ENCODE measurements at places on chromosomes 2 and 18.

DNA sequence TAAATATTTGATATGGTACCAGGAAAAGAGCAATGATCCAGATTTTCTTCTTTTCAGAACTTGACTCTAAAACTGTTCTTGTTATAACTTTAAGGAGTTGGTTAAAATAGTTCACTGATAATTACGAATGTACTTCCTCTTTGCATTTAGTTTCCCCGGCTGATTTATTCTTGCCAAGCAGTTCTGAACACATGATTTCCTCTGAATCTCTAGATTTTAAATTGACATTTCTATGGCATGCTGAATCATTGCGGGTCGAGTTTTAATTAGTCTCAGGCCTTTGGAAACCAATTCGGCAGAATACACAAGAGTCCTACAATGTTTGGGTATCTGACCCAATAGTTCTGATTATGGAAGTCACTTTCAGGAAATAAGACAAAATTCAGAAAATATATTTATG is 37.3 kb upstream of the DNAH7 start:
- no peak for DNase-seq

DNA sequence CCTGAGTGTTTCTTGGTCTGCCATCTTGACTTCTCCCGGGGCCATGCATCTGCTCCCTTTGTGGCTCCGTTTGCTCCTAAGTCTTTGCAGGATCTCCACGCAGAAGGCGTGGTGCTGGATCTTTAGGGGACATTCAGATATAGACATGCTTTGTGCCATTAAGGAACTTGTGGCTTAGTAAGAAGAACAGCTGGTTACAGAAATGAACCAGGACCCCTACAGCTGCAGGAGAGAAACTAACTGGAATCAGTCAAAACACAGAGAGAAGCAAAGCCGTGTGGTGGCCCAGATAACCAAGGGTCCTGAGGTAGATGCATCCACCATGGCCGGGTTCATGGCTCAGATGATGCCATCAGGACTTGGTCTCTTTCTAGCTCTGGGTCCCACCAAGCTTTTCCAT is 97.6 kb downstream of the SH3RF3 start:
- no peak for DNase-seq

DNA sequence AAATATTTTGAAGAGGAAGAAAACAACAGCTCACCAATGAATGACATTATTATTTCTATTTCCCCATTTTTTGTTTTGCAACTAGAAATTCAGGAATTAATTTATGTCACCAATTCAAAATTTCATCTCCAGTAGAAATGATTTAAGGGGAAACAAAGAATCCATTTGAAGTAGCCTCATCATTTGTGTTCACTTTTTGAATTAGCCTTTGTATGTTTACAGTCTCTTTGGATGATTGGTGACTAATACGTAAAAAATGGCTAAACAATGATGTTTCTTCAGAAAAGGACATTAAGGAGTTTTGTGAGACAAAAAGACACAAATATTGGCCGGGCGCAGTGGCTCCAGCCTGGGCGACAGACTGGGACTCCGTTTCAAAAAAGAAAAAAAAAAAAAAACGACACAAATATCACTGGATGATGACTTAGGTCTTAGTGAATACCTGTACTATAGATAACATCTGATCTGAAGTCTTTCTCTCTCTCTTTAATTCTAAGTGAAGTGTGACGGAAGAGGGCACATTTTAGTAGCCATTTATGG is 313.2 kb downstream of the PIK3C3 start:
- DNase-seq = no peak

- DNase-seq = peak; percentile 92
These were observed at the start of gene EXOC6B for GRCh38 chr2:72825257-72826155. Gene EXOC6B, minus strand, starts transcription at chr2:72826033.

Measured in renal pelvis (tissue), 12 donors.